ENCODE measurements at places on chromosomes 7 and 10.
A peak's percentile ranks its signal among the peaks of the same experiment; 100 is the strongest.

DNA sequence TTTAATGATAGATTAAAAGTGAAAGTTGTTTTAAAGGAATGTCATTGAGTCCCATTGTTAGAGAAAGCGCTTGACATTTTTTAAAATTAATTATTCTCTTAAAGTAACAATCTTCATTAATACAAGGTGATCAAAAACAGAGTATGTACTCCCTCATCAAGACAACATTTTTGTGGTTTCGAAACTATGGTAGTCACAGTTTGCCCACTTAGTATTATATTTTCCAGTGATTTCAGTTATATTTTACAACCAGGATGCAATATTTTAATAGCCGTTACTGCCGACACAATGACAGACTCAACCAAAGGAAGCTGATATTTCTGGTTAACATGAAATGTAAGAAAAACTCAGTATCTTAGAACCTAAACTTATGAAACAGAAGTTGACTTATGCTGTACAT lies 31.3 kb downstream of the MKX start:
- no peak for DNase-seq

DNA sequence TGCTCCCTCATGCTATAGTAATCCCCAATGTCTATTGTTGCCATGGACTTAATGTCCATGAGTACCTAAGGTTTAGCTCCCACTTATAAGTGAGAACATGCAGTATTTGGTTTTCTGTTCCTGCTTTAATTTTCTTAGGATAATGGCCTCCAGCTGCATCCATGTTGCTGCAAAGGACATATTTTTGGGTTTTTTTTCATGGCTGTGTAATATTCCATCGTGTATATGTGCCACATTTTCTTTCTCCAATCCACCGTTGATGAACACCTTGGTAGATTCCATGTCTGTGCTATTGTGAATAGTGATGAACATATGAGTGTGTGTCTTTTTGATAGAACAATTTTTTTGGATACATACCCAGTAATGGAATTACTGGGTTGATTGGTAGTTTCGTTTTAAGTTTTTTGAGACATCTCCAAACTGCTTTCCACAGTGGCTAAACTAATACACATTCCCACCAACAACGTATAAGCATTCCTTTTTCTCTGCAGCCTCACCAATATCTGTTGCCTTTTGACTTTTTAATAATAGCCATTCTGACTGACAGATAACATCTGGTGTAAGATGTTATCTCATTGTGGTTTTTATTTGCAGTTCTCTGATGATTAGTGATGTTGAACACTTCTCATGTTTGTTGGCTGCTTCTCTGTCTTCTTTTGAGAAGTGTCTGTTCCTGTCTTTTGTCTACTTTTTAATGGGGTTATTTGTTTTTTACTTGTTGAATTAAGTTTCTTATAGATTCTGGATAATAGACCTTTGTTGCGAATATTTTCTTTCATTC lies 68.8 kb upstream of the IFRD1 start:
- no peak for DNase-seq

- DNase-seq: no peak
Measured at GRCh38 chr7:81301815-81302214, 383.0 kb upstream of the SEMA3C start.

DNA sequence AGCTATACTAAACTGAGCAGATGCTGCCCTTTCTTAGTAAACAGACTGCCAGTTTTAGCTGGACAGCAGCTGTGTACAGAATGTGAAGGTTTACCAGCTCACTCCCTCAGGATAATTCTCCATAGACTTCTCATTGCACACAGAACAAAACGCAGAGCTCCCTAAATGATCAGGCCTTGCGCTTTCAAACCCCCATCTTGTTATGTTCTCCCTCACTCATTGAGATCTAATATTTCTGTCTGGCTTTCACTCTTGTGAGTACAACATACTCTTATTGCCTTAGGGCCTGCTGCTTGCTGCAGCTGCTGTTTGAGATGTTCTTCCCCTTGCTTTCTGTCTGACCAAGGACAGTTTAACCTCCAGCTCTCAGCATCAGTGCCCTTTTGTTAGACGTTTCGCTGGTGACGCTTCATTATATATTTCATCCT lies 17.3 kb downstream of the VWDE start:
- DNase-seq: no peak

DNA sequence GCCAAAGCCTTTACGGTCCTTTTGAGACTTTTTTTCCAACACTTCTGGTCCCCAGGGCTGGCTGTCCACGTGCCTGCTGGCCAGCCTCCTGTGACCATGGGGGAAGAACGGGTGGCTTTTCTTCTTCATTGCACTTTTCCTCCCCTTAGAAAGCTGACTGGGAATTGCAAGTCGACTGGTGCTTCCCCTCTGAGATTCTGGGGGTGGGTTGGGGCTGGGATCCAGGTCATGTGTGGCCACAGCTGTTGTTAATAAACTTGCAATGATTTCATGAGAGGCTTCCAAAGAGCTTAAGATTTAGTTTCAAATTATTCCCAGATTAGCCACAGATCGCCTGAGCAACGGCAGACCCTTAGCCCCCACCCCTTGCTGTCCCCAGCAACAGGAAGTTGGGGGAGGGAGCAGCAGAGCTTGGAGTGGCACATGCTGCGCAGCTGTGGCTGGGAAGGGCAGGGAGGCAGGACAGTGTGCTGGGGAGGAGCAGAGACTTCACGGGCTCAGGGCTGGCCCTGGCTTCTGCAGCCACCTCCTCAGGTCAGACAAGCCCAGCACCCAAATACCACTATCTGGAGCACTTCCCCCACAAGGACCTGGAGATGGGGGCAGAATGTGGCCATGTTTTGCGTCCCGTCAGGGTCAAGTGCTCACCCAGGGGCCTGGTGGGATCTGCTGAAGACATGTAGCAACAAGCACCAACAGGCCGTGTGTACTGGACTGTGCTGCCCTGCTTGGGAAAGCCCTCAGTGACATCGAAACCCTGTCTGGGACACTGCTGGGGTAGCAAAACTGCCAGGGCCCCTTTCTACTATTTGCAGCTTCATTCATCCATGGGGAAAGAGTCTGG lies 147.1 kb downstream of the RNF216 start:
- DNase-seq: peak; percentile 71

Data from renal cortex interstitium (tissue), 15 donors.